ENCODE measurements at places on chromosomes 7 and 10.

DNA sequence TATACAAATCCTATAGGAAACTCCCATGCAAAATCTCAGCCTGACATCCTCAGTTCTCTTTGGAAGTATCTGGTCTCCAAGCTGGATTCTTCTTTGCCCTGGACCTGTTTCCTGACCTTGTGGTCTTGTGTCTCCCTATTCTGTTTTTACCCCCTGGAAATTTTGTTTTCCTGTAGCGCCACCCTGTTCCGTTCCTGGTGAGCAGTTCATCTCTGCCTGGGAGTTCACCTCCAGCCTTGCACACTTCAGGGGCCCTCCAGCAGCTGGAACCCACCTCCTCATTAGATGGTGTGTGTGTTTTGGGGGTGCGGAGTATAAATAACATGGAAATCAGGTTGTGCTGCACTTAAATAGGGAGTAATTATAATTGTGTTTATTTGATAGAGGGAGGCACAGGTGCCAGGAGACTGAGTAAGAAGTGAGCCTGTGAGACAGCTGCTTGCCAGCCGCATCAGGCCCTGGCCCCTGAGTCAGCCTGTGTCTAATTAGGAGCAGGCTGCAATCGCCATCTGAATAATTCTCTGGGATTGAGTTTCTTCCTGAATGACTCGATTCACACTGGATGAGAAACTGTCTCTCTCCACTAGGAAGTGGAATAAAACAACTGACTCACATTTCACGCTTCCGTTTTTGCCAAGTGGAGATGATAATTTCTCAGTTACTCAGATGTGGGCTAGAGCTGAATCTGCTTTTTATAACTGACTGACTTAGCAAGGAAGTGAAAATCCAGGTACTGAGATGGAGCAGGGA is 69.4 kb upstream of the HECTD2 start:
- no peak for DNase-seq

- no peak for DNase-seq
Measured at GRCh38 chr10:62861507-62861906, 45.3 kb upstream of the EGR2 start.

DNA sequence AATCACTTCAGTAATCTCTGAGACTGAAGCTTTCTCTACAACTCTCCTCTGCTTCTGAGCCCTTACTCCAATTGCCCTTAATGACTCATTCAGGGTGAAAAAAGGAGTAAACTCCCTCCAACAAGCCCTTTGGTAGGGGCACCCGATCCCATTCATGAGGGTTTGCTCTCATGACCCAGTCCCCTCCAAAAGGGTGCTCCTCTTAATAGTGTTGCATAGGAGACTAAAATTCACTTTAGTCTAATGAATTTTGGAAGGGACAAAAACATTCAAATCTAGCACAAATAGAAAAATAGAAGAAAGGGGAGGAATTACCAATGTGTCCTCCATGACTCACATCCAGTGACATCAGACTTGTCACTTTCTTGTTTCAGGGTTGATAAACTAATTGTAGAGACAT is 66.2 kb upstream of the CCNY start:
- no peak for DNase-seq

- DNase-seq: no peak
Measured at GRCh38 chr10:78772986-78773530, 295.7 kb upstream of the ZMIZ1 start.

DNA sequence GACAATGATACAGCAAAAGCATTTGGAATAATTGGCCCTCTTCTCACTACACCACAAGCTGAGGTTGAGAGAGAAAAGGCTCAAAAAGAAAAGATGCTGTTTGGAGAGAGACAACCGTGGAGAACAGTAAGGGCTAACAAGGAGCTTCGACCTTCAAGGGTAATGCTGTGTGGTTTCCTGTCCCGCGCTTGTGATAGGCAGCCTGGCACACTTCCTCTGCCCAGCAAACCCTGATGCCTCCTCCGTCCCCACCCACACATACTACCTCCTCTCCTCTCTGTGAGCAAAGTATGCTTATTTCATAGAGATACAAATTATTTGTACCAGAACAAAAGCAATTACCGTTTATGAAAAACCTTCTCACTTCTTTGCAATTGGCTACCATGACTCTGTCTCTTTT is 755.4 kb downstream of the KCNMA1 start:
- DNase-seq: no peak

DNA sequence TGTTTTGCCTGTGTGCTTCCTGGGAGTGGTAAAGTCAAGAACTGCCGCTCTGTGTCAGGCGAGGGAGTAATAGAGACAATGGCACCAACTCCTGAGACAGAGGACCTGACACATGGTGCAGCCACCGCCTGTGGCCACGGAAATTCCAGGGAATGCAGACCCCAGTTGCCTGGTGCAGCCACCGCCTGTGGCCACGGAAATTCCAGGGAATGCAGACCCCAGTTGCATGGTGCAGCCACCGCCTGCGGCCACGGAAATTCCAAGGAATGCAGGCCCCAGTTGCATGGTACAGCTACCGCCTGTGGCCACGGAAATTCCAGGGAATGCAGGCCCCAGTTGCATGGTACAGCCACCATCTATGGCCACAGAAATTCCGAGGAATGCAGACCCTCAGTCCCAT is 8.7 kb downstream of the DIP2C start:
- DNase-seq: no peak

DNA sequence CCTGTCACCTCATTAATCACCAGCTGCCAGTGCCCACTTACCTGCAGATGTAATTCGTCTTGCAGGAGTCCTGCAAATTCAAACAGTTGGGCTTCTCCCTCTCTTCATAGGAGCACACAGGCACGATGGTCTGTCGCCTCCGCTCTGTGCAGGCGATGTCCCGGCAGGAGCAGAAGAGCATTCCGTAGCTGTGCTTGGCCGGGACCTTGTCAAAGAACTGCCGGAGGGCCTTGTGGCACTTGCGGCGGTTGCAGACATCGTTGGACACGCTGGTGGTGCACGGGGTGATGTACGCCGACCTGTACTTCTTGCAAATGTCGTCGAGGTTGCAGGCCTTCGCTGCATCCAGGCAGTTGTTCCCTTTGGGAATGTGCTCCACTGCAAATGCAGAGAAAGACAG is 147.8 kb downstream of the GFRA1 start:
- DNase-seq: no peak

GRCh38 chr10:14236341-14236740 is 94.4 kb downstream of the FRMD4A start:
- DNase-seq: no peak

DNA sequence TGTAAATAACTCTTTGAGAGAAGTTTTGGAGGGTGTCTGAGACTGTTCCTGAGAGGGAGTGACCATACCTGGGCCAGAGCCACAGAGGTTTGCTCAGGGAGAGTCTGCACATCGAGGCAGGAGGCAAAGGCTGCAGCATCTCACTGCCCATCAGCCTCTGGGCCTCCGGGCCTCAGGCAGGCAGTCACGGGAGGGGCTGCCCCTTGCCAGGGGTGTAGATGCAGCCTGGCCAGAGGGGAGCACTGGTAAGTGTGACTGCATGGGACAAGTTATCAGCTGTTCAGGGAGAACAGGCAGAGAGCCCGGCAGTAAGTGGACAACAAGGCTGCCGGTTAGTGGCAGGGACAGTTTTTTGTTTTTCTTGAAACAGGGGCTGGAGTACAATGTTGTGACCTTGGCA is 55.9 kb downstream of the ZNF467 start:
- DNase-seq: no peak

DNA sequence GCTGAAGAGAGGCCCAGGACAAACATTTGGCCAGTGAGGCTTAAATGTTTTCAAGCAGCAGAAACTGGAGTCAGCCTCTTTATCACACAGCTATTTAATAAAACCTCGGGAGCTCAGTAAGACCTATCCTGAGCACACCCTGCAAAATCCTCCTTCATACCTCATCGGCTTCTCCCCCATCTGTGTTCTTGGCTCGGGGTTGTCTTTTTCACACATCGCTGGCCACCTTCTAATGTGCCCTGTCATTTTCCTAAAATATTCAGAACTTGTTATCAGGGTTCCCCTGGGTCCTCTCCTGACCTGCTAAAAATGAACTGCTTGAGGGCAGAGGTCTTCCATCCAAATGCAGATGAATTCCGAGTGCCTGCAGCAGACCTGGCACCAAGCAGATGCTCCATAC is 310.3 kb upstream of the AKR1E2 start:
- no peak for DNase-seq

DNA sequence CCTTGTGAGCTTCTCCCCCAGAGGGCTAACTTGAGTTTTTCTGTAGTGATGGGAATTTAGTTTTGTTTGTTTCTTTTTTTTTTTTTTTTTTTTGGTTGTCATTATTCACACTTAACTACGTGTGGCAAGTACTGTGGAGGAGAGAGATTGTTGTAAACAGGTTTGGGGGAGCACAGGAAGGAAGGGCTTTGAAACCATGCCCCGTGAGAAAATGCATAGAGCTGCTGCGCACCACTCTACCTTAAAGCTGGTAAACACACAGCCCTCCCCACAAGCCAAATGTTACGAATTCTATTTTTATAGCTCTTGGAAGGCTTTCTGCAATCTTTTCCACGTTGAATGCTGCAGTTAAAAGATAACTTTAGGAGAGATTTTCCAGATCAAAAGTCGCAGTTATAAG is 76.2 kb downstream of the ZNF22 start:
- DNase-seq: no peak

- no peak for DNase-seq
Measured at GRCh38 chr7:72042855-72043254, 369.3 kb downstream of the CALN1 start.

DNA sequence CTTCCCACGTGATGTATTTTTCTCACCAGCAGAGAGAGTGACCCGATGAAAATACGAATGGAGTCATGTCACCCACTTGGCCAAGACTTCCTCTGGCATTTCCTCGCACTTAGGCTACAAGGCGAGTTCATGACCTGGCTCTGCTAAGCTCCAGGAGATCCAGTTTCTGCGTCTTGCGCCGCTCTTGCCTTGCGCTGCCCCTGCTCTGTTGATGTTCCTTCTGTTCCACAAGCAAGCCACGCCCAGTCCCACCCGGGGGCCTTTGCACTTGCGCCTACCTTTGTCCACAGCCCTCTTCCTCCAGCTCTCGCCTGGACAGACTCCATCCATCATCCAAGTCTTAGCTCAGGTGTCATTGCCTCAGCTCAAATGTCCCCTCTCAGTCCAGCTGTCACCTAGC is 116.3 kb upstream of the SHH start:
- DNase-seq: no peak

DNA sequence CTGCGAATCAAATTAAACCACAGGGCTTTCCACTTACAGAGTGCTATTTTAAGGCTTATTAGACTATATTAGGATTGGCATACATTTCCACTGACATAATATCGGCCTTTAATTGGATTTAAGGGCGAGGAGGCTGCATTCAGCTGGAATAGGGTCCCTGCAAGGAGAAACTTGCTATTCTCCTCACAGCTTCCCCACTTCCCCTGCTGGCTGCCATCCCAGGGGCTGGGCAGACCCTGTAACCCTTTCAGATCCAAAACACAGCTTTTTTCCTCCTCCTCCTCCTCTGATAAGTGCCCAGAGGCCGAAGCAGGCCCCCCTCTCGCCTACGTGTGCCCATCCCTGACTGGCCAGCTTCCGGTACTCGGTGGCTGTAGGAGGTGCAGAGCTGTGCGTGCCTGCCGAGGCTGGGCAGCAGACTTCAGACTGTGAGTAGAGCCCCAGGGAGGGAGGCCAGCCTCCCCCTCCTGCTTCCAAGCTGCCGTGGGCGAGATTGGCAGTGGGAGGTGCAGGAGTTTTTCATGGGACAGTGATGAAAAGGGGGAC is 224.2 kb downstream of the PLXNA4 start:
- DNase-seq: no peak

- no peak for DNase-seq
Measured at GRCh38 chr10:132255489-132256344, 52.0 kb downstream of the STK32C start.

DNA sequence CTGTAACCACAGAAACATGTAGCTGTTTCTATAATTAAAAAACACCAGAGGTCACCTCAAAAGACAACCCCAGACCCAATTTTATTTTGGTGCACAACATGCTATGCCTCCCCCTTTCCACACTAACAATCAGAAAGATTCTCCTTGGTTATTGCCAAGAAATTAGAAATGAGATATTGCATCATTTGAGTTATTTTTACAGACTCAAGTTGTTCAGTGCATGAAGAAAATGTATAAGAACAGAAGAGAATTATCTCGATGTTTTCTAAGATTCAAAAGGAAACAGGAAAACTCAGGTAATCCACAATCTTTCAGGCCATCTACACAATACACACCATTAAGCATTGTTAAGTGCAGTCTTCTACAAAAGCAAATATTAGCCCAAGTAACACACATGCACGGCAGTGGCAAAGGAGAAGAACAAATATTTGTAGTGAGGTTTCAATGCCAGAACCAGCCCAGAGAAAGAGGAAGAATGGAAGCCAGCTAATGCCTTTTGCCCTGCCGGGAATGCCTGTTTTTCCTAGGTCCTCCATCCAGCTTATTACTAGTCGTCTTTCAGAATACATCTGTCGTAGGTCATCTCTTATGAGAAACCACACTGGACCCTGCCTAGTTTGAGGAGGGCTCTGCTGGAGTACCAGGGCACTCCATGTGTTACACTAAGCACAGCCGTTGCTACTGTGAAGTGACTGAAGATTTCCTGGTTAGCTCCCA is 67.6 kb upstream of the C1GALT1 start:
- DNase-seq: peak; percentile 71

GRCh38 chr7:139393621-139394211 is 34.0 kb downstream of the LUC7L2 start:
- no peak for DNase-seq

DNA sequence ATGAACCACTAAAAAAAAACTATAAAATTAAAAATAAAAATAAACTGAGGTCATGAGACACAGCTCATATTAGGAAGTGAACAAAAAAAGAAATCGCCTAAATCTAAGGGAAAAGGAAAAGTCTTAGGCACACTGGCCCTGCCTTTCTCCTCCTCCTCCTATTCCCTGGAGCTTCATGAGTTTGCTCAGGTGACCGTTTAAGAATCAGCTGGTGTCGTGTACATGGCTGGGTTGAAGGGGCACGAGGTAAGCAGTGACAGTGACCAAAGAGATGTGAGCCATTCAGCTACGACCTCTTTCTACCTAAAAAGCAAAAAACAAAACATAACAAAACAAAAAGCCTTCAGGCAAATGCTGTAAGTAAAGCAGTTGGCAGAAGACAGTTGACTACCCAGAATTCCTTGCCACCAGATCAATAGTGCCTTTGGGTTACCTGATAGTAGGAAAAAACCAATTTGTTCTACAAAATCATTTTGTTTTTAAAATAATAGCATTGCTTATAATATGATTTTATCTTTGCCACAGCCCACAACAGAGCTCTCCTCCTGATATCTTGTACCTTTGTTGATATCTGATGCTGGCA is 135.4 kb downstream of the DOCK4 start:
- DNase-seq: no peak

DNA sequence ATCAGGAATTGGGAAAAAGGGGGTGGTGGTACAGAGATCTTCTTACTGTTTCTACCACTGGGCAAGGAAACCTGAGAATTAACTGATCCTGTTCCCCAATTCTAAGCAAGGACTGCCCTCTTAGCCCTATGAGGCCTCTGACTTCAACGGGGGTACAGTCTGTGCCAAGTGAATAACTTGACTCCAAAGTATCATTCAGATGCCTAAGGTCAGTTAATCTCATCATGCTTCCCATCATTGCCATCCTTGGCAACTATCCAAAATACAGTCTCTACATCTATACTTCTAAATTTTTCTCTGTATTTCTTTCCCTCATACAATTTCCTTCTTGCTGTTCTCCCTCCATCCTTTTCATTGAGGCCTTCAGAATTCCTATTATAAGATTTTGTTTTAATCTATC is 10.5 kb downstream of the PPP3CB start:
- no peak for DNase-seq

Data from NCI-H1930 (cell line).